ENCODE measurements at places on chromosomes 7 and 10.

GRCh38 chr7:16564909-16565426 is 38.3 kb downstream of the LRRC72 start:
- peak; percentile 15 for DNase-seq

- no peak for DNase-seq
Observed at GRCh38 chr7:158075633-158076001, 512.0 kb downstream of the PTPRN2 start.

DNA sequence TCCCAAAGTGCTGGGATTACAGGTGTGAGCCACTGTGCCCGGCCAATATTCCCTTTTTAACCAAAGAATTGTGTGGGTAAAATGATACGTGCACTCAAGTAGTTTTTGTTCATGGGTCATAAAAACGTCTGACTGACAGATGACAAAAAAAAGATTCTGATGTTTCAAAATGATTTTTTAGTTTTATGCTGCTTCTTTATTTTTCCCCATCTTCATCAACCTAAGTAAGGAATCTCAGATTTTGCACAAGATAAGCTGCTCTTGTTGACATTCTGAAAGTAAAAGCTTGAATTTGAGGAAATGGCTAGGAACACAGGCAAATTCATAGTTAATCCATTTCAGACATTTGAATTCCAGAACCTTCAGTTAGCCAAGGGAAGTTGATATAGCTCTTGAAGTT is 526.1 kb upstream of the NRP1 start:
- DNase-seq, result no peak

DNA sequence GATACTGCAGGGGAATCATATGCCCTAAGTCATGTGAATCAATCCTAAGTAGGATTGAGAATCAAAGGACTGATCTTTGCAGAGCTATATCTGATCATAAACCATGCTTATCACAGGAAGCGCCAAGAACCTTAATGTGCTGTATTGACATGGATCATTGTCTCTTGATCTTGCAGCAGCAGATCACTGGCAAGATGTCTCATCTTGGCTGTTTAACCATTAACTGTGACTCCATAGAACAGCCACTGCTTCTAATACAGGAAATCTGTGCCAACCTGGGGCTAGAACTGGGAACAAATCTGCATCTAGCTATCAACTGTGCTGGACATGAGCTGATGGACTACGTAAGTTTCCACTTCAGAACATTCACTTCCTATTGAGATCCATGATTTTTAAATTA is 21.6 kb downstream of the ENO4 start:
- no peak for DNase-seq

DNA sequence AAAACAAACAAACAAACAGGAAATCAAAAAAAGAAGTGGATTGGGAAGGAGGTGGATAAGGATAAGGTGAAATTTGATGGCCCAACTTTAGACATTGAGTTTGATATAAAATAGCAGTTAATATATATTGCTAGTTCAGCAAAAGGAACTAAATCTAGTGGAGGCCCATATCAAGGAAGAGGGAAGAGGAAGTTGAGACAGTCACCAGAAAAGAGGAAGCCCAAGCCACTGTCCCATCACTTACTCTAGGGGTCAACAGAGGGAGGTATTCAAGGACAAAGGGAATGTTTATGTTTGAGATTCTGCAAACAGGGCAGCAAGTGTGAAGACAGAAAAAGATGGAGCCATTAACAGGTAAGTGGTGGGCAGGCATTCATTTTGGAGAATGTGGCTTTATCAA is 3.7 kb downstream of the LAMTOR4 start:
- no peak for DNase-seq

- DNase-seq, result no peak
Observed at GRCh38 chr7:83347945-83348444, 185.3 kb upstream of the PCLO start.

- DNase-seq, result peak; percentile 30
Observed at GRCh38 chr7:66043681-66044497, 31.7 kb upstream of the ASL start.

DNA sequence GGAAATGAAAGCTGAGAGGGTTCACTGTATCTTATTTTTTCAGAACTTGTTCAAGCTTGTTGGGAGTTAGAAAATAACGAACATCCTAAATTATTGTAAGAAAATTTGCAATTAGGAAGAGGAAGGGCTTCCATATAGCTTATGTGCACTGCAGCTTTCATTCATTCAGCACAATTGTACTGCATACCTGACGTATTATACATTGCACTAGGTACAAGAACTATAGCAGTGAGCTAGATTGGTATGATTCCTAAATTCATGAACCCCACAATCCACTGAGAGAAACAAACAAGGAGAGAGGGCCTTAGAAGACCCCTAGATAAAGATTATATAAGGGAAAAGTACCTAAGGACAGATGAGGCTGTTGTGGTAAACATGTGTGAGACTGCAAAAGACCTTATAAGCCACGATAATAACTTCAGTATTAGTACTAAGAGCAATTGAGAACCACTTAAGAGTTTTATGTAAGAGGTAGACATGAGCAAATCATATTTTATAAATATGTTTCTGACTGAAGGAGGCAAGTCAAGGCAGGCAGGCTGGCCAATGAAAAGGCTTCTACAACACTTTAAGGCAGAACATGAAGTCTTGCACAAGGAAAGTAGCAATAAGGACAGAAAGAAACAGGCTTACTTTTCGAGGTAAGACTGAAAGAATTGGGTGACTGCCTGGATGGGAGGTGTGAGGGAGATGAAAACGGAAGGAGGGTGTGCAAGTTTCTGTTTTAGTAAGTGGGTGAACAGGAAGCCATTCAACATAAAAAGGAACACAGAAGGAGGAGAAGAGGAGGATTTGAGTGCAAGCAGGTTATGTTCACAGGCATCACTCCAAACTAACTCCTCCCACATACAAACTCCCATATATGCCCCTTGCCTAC is 77.9 kb upstream of the LRRN3 start:
- peak; percentile 16 for DNase-seq

DNA sequence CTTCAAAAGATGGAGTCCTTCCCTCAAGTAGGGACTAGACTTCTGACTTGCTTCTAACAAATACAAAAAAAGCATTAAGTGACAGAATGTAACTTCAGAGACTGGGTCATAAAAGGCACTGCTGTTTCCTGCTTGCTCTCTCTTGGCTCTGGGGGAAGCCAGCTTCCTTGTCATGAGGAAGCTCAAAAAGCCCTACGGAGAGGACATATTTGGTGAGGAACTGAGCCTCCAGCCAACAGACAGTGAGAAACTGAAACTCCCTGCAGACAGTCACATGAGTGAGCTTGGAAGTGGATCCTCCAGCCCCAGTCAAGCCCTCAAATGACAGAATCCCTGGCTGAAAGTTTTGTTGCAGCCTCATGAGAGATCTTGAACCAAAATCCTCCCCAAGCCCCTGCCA is 26.3 kb upstream of the SLC35G1 start:
- DNase-seq, result no peak

DNA sequence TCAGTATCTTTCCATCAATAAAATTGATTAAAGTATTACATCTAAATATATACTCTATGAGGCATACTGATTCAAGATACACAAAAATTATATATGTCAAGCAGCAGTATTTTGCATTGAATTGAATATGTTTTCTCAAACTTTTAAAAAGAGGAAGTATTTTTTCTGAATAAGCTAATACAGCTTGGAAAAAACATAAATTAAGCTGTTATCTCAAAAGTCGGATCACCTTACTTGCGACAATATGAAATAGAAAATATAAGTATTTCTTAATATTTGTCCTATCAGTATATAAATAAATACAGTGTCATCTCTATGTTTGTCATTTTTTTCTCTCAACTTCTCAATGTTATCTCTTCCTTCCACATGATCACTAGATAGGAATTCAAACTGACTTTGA is 139.3 kb downstream of the MBL2 start:
- no peak for DNase-seq

DNA sequence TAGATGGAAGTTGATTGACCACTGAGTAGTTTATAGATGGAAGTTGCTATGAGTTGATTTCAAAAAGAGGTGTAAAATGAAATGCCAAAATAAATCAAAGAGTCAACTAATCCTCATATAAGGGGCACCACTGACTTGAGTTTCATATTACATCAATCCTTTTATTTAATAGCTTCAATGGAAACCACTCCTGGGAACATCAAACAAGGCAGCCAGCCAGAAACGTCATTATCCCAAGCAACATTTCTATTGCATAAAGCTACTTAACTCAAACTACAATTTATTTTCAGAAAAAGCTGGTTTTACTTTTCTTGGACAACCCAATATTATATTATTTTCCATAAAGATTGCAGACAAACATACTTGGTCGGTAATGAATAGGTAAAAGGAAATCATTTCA is 162.1 kb downstream of the TSPAN12 start:
- DNase-seq, result no peak

- no peak for DNase-seq
Observed at GRCh38 chr7:23685731-23686130, 5.7 kb downstream of the FAM221A start.

DNA sequence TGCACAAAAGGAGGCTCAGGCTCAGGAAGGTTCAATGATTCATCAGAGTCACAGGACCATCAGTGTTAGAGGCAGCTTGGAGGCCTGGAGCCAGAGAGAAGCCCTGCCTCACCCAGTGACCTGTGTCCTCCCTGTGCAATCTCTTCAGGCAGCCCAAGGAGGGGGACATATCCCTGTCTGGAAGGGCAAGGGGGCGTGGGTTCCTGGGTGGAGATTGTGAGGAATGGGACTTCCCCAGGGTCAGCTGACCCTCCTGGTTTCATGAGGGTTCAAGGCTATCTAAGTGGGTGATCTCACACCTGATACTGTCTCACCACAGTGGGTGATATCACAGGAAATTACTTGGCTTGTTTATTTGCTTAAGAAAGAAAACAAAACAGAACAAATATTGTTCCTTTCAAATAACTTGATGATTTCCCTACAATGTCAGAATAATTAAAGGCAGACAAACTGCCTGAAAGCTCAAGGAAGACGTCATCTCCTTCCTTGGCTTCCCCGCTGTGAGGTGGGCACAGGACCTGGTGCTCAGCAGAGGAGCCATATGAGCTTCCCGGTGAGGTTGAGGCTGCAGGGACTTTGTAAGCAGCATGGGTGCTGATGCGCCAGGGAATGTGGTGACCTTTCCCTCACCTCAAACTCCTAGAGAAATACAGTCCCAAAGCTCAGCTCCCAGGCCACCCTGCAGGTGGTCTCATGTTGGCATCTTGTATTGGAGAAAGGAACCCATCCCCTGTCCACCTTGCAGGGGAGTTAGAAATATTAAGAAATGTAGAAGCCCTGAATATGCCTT is 763.2 kb downstream of the GRID1 start:
- DNase-seq, result no peak

DNA sequence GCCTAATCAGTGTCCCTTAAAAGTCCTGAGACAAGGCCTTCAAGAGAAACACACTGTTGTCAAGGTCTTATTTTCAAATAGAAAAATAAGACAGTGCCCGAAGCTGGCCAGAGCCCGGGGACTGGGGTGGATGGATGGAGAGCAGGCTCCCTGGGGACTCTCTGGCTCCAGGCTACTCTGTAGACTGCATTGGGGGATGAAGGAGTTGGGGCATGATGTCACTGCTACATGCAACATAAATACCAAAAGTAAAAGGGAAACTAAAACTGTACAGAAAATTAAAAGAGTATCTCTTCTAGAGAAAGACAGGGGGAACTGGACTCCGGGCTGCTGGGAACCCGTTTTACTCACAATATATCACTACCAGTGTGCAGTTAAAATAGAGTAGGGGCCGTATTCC is 629.8 kb downstream of the KCNMA1 start:
- peak; percentile 4 for DNase-seq

GRCh38 chr7:117008886-117009531 is 55.7 kb downstream of the ST7 start:
- DNase-seq, result no peak

DNA sequence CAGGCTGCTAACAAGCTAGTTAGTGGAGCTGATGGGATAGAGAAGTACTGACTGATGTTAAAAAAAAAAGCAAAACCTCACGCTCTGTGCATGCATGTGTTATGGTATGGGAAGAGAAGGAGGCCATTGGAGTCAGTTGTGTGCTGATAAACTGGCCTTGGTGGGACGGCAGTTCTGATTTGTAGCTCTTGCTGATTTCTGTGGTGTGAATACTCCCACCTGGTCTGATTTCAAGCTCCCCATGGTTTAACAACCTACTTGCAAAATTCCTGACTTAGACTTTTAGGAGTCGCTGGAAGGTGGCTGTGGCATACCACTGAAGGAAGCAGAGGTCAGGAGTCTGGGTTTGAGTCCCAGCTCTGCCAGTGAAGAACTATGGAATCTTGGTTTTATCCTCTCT is 15.2 kb downstream of the CAMK1D start:
- no peak for DNase-seq

DNA sequence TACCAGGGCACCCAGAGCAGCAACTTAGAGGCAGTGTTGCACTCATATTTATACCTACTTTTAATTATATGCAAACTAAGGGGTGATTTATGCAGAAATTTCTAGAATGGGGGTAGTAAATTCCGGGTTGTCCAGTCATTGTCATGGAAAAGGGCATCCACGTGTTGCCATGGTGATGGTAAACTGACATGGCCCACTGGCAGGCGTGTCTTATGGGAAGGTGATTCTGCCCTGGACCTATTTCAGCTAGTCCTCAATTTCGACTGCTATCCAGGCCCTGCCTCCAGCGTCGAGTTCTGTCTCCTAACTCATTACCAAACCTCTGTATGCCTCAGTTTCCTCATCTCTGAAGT is 12.8 kb downstream of the SNX8 start:
- DNase-seq, result no peak

- DNase-seq, result no peak
Observed at GRCh38 chr7:30240106-30240800, 44.1 kb upstream of the ZNRF2 start.

DNA sequence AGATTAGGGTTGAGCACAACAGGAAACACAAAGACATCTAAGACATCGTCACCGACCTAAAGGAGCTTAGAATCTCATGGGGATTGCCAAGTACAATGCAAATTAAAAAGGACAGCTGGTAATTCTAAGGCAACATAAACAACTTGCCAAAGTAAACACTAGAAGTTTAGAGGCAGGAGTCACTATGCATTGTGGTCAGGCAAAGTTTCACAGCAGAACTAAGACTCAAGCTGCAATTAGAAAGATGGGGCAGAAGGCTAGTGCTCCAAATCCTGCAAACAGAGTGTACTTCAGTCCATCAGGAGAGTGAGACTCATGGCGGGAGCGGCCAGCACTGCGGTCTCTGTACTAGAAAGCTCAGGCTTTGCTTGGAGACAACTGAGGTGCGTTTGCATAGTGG is 52.7 kb downstream of the HIPK2 start:
- no peak for DNase-seq

DNA sequence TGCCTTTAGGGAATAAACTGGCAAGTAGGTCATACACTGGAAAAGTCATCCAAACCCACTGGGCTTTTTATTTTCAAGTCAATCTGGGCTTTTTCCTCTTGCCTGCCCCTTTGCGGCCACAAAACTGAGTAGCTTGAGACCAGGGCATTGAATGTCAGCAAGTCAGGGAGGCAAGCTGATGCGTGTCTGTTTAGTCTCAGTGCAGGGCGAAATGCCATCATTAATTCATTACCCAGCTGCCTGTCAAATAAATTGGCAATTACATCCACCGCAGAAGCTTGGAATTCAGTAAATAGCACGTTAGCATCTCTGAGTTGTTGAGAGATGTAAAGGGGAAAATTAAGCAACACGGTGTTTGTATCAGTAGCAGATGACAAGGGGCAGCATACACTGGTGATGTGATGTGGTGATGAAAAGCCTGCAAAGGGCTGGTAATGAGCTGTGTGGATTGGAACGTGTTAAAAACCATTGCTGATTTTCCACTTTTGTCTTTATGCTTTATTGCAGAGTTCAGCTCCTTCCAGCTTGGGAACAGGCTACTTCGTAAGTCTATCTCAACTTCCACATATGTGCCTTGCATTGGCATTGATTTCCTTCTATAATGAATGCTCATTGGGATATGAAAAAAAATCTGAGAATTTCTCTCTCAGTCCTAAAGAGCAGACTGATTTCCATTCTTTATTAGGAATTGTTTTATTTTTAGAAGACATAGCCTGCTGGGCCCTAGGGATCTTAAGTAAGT is 535.9 kb downstream of the AUTS2 start:
- DNase-seq, result no peak

All from GM19239 (cell line).